Lower leg skin (tissue), 4 donors: ENCODE measurements at places on chromosomes 1 and 21. TPM values are rescaled to one million over a fixed set of nuclear protein-coding genes. Genes with fewer than 3 reads are reported as not detected.

HES5 gene
- total RNA-seq, result 8.1 TPM

CELA2A gene
- not detected for total RNA-seq

GRHL3 gene
- 182 TPM for total RNA-seq

GRCh38 chr1:153771261-153771660 lies 3.9 kb upstream of the SLC27A3 start:
- DNase-seq, result no peak

DNA sequence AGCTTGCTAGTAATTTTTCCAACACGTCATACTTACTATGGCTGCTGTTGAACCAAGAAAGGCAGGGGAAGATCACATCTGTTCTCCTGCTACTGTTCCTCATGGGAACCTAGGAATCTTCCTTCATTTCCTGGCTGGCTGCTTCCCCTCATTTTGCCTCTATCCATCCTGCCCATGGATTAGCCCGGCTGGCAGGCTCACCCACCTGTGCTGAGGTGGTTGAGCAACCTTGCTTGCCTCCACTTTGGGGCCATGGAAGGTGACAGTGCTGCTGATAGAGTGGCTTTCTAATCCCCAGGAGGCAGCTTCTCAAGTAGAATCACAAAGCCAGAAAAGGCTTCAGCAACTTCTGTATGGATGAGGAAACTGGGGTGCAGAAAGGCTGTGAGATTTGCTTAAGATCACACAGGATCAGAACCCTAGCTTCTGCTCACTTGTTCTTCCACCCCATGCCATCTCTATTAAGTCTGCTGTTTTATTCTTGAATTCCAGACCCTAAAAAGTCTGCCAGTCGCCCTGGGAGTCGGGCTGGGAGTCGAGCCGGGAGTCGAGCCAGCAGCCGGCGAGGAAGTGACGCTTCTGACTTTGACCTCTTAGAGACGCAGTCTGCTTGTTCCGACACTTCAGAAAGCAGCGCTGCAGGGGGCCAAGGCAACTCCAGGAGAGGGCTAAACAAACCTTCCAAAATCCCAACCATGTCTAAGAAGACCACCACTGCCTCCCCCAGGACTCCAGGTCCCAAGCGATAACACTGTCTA lies 6.2 kb upstream of the BMP8A start:
- no peak for DNase-seq

DNA sequence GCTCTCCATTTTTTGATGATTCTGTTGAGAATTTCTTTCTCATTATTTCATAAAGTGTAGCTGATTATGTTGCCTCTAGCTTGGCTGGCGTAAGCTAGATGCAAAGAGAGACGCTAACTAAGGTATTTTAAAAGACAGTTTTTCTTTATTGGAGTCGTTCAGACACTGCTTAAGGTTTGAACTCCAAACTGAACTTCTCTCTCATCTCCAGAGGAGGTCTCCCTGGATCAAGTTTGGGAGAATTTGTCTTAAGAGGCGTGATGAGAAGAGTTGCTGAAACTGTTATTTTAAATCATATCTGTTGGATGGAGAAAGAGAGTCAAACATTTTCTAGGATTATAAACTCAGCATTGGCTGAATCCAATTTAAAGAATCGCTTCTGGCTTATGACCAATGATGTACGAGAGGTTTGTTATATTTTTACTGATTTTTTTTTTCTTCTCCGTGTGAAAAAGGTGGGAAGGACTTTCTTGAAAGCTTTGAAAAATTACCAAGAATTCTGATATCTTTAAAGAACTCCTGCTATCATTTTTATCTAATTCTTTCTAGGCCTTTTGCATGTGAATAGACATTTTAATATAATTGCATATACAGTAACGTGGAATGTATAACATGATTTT lies 34.0 kb downstream of the MAP3K7CL start:
- DNase-seq, result no peak

DNA sequence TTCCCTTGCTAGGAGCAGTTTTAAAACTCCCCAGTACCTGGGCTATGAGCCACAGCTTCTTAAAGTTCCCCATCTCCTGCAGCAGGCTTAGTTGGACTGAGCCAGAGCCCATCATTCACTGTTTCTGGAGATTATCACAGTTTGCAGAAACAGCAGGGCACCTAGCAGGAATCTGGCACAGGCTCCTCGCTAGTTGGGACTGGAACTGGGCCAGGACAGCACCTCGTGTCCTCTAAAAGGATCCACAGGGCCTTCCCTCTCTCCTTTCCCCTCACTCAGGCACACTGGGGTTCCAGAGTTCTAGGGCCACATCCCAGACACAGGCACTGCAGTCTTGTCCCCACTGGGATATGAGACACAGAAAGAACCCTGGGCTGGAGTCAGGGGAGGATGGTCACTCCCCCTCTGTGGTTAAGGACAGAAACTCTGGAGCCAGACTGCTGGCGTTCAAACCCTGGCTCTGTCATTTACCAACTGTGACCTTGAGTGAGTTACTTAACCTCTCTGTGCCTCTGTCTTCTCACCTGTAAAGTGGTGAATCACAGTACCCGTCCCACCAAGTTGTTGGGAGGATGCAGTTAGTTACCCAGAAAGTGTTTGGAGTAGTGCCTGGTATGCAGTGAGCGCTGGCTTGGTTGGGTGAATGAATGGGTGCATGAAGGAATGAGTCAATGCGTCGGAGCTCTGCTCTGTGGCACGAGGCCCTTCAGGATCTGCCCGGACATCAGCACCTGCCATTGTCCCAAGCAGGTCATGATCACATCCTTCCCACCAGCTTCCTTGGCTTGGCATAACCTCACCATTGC lies 18.8 kb upstream of the ECE1 start:
- no peak for DNase-seq

GRCh38 chr1:112673592-112674439 lies 643 bp upstream of the MOV10 start:
- peak; percentile 74 for DNase-seq
